CD4-positive, alpha-beta memory T cell (primary cell): ENCODE measurements at places on chromosomes 12 and 14.

- DNase-seq = no peak
These were observed 151.4 kb downstream of the TMTC2 start for GRCh38 chr12:82838131-82838551.

- peak; percentile 39 for DNase-seq
These were observed 824 bp downstream of the TBK1 start for GRCh38 chr12:64452559-64453329.

- DNase-seq = no peak
These were observed 52.5 kb upstream of the PPP2R5C start for GRCh38 chr14:101708853-101709532.

- DNase-seq = no peak
These were observed 29.4 kb upstream of the PLD4 start for GRCh38 chr14:104895207-104895785.

- no peak for DNase-seq
These were observed 5.3 kb downstream of the RNF212B start for GRCh38 chr14:23243066-23243465.

DNA sequence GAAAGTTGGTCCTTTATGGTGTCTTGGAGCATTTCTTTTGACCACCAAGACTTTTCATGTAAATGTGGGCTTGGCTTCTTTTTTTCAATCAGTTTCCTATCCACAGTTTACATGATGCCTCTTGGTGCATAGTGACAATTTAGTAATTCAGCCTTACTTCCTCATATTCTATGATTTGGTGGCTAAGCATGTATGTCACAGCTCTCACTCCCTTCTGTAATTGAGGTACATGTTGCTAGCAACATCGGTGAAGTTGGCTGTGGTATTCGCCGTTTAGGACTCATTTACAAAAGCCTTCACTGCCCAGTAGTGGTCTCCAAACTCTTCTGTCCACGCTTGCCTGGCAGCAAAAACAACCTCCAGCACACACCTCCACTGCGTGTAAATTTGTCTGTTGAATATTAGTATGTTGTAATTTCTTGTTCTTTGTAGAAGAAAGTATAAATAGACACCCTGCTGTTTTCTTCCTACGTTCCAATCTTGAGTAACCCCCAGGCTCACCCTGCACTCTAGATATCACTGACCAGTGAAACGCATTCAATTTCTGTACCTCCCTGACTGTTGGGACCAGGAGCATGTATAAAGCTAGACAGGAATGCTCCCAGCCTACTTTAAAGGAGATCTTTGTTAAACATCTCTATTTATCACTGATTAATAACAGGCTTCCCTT is 90.4 kb downstream of the PPP2R5C start:
- no peak for DNase-seq
